ENCODE measurements at places on chromosomes 2 and 18.

DNA sequence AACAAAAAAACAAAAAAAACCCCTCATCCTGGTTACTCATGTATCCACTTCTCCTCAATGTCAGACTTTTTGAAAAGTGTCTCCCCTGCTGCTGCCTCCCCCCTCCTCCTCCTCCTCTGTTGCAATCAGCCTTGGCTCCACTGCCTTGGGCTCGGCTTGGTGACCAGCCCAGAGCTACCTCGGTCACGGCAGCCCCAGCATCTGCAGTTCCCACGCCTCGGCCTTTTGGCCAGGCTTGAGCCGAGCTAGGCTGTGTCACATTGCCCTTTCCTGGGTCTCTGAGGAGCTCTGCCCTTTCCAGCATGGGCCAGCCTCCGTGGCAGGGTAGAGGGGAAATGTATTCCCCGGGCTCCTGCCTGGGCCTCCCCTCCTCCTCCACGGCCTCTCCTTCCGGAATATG, 22.7 kb upstream of the INHBB start:
- DNase-seq: no peak

- no peak for DNase-seq
Measured at GRCh38 chr2:201697899-201698298, 545 bp downstream of the MPP4 start.

- no peak for DNase-seq
Measured at GRCh38 chr2:207215308-207215707, 49.6 kb upstream of the KLF7 start.

DNA sequence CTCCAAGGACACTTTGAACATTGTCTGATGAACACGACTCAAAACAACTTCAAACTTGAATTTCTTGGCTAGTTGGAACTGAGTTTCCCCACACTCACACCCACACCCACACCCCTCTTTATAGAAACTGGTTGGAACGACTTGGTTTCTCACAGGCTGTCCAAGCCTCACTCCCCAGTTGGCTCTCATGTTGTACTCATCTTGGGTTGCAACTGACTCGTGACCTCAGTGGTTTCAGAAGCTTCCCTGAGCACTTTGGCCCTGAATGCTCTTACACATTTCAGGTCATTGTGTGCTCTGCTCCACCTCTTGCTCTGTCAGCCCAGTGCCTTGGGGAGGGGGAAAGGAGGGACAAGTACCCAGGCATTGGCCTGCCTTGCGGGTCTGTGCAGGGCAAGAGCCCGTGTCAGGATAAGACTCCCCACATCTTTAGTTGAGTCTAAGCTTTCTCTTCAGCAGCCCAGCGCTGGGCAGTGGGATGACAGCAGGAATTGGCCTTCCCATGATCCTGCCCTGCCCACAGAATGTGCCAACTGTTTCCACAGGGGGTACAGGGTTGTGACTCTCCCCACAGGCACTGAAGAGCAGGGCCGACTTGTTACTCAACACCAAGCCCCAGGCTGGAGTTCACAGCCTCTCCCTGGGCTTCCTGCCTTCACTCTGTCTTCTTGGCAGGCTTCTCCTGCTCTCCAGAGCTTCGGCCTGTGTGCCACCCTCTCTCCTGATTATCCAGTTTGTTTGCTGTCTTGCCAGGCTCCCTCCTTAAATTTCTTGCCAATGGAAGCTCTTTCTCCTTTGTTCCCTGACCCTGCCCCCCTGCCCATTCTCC, 104.6 kb downstream of the RTN4 start:
- no peak for DNase-seq

DNA sequence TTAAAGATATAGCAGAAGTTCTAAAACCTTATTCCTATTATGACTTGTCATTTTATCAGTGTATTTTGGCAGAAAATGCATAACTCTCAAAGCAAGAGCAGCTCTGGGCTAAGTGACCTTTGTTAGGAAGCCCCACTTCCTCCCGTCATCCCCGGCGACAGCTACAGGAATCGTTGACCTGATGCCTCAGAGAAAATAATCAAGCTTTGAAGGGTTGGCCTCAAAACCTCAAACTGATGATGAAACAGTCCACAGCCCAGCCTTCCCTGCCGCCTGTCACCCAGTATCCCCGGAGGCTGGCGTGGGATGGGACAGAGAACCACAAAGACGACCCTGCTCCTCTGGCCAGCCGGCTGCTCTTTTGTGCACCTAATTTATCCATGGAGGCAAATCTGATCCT, 65.3 kb downstream of the KCNF1 start:
- DNase-seq: no peak

- DNase-seq: no peak
Measured at GRCh38 chr18:46161703-46162396, 57.7 kb downstream of the HAUS1 start.

GRCh38 chr2:59435635-59436034, 1117.8 kb downstream of the BCL11A start:
- no peak for DNase-seq

GRCh38 chr2:229133155-229133772, 137.8 kb downstream of the PID1 start:
- no peak for DNase-seq

DNA sequence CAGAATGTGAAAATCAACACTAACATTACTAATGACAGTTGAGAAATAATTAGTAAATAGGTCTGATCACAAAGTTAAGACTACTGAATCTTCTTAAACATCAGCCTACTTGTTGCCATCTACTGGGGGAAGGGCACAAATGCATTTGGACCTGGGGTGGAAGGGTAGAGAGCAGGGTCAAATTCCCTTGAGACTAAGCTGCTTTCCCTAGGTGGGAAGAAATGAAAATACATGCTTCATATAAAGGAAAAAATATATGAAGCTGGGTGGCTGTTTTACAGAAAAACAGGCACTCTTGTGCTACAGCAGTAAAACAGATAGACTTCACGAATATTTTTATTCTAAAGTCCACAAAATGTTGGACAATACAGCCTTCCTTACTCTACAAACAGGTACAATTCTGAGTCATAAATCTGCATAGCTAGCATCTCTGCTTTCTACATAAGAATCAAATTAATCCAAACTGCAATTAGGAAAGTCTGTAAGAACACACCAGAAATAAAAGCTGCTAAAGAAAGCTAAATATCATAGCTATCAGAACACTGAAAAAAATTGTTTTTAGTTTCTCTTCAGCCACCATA, 10.9 kb downstream of the TRIP12 start:
- DNase-seq: no peak

DNA sequence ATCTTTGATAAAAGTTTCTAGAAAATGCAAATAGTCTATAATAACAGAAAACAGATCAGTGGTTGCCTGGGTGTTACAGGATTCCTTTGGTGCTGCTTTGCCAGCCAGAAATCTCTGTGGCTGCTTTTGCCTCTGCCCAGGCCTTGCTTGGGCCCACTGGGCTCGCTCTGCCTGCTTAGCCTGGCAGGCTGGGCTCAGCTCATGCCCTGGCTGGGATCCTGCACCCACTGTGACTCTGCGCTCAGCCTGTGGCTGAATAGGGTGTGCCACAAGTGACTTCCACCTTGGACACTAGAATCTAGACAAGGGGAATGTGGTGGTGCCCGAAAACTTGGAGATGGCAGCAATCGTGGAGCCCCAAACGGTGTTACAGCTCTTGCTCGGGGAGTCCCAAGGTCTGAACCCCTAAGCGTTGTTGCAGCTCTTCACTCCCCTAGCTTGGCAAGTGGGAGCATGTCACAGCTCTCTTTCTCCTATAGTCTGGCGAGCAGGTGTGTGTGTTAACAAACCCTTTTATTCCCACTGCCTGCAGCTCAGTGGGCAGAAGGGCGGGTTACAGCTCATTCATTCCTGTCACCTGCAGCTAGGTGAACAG, 50.9 kb downstream of the FBXO48 start:
- no peak for DNase-seq

DNA sequence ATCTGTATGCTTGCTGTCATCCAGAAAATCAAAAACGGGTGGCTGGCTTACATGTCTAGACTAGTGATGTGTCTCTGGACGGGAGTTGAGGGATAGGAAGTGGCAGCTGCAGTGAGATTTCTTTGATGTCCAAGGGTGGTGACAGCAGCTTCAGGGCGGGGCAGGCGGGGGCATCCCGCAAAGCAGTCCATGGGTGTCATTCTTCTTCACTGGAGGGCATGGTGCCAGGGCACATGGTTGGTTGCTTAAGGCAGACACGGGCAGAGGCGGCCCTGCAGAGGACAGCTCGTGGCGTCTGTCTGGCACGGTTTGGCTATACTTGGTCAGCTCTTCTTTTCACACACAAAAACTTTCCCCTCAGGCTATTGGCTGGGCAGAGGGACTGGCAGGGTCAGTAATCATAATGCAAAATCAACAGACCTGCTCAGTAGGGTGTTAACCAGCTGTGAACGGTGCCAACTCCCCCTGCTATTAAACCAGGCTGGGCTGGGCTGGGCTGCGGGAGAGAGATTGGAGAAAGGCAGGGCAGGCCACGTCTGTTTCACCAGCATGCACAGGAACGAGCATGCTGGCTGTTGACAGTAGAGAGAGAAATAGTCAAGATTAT, 63.7 kb downstream of the COL4A3 start:
- DNase-seq: no peak
